Activated CD4-positive, alpha-beta T cell treated with anti-CD3 and anti-CD28 coated beads, Interleukin-2, Interleukin-4, amounts not matched to agents 100 ng/mL and 50 ng/mL, durations not matched to agents 16 hours and 8 hours (primary cell): ENCODE measurements at places on chromosomes 12 and 14.

GRCh38 chr14:102693006-102693755 lies 84.1 kb upstream of the TRAF3 start:
- DNase-seq, result no peak

DNA sequence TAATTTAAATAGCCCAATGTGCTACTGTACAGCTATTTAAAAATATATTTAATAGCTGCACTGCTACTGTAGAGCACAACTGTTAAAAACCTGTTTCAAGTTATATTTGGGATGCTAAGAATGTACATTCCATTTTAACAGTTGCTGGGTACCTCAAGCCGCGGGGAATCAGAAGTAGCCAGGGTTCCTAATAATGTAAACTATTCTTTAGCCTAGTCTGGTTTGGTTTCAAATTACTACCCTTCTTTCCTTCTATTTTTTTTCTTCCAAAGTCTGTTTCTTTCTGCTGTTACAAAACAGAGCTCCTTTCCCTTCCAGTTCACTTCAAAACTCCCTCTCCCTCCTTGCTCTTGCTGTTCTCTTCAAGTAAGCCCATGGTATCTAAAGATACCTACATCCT lies 21.3 kb downstream of the SCAF11 start:
- no peak for DNase-seq

GRCh38 chr12:76117067-76117691 lies 32.7 kb upstream of the NAP1L1 start:
- no peak for DNase-seq

GRCh38 chr14:75551021-75551420 lies 27.4 kb upstream of the FLVCR2 start:
- DNase-seq, result no peak

GRCh38 chr12:128387811-128388422 lies 120.9 kb downstream of the TMEM132C start:
- peak; percentile 25 for DNase-seq

DNA sequence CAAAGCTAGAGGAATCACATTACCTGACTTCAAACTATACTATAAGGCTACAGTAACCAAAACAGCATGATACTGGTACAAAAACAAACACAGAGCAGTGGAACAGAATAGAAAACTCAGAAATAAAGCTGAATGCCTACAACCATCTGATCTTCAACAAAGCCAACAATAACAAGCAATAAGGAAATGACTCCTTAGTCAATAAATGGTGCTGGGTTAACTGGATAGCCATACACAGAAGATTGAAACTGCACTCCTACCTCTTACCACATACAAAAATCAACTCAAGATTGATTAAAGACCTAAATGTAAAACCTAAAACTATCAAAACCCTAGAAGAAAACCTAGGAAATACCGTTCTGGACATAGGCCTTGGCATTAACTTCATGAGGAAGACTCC lies 182.6 kb upstream of the CNOT2 start:
- DNase-seq, result no peak

GRCh38 chr12:8905546-8905945 lies 8.8 kb upstream of the PHC1 start:
- DNase-seq, result no peak

- DNase-seq, result no peak
Observed at GRCh38 chr14:50795142-50795541, 35.8 kb downstream of the NIN start.

DNA sequence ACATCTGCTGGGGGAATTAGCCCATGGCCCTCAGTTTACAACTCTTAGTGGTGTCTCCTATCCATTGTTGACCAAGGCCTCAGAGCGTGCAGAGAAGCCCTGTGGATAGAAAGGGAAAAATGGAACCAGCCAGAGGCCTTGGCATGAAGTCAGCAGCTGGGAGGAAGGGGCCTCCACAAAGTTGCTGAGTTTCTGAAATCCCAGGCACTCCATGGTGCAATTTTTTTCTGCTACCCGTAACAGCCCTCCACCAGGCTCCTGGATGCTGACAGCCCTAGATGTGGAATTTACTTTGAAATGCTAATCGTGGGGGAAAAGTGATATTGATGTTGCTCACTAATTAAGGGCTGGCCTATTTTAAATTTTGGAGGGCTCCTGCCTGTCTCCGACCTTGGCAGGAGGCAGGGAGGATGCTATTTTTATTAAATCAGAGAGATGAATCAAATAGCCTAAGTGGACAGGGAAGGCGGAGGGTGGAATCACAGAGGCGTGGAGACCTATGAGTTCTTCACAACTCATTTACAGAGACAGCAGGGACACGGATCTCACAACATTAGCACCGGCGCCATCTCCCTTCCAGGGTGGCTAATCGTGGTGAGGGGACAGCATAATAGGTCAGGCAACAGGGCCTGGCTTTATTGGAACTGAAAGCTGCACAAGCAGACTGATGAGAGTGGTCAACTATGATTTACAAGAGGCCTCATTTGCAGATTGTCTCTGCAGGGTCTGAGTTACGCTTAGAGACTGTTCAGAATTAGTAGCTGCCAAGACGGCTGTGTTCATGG lies 99.8 kb upstream of the WSCD2 start:
- no peak for DNase-seq

GRCh38 chr12:113200021-113200797 lies 14.7 kb downstream of the RITA1 start:
- no peak for DNase-seq

DNA sequence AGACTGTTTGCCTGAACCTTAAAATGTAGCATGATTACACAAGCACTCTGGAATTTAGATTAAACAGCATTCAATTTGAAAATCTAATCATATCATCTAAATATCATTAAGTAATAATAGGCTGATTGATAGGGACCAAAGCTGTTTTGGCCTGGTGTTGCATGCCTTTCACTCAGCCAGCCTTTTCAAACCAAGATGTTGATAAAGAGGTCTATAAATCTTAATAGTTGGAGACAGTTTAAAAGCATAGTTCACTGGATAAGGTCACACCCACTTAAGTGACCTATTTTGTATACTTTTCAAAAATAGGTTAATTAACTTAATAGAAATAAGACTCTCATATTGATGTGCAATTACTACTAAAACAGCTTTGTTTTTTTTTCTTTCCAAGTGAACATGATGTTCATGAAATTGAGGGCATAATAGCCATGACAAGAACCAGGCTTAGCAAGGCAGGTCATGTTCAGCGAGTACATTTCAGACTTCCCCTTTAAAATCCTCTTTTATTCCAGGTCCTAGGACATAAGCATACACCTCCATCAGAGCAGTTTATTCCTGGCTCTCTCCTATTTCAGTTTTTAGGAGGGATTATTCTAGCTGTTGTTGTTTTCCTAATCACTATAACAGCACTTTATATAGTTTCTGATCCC lies 349.0 kb downstream of the RAD51B start:
- DNase-seq, result no peak

DNA sequence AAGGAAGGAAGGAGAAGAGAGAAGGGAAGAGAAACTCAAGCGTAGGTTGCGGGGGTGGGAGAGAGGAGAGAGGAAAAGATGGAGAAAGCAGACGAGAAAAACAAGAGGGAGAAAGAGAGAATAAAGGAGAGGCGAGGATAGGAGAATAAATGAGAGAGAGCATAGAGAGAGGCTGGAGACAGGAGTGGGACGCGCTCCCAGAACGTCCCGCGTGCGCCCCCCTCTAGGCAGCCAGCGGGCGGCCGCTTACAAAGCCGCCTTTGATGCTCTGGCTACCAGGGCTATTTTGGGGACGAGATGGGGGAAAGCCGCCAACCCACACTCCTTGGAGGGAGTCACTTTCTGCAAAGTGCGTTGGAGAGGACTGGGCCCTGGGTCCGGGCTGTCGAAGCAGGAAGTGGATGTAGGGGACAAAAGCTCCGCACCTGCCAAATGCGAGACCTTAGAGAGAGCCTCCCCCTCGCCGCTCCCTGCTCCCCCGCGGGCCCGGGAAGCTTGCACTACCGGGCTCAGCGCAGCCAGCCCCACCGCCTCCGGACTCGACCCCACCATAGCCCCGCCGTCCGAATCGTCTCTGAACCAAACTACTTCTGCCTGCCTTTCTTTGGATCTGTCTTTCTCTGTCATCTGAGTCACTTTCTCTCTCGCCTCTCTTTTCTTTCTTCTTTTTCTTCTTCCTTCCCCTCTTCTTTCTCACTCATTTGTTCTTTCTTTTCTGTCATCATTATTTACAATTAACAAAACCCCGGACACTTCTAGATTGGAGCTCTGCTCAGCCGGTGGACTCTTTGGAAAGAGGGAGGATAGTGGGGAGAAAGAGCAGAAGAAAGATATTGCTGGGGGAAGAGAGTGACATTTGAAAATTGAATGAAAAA lies 8.0 kb downstream of the ASCL1 start:
- no peak for DNase-seq

GRCh38 chr12:90100579-90100978 lies 391.9 kb upstream of the ATP2B1 start:
- DNase-seq, result no peak

DNA sequence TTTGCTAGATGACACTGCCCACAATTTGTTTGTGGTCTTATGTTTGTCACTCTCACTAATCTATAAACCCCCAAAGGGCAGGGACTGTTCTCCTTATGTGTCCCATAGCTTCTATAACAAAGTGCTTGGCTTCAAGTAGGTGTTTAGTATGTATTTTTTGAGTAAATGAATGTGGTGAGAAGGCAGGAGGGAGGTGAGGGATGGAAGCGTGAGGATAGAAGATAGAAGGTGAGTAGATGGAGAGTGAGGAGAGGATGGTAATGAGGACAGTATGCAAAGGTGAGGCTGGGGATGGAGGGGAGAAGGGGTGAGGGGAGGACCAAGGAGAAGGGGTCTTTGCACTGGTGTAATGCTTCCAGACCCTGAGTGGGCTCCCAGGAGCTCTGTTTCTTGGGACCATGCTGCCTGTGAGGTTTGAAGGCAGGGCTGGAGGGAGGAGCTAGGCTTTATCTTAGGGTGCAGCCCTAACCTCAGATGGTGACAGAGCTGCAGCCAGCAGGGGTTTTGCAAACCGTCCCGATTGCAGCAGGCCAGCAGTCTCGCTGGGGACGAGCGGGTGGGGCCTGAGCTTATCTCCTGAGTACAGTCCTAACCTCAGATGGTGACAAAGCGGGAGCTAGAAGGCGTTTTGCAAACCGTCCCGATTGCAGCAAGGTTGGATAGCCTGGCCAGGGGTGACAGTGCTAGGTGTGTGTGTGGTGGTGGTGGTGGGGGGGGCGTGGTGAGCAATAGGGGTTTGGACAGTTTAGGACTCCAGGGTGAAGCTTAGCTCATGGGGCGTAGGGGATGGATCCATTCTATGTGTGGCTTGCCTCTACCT lies 6.5 kb downstream of the CEBPE start:
- DNase-seq, result no peak

DNA sequence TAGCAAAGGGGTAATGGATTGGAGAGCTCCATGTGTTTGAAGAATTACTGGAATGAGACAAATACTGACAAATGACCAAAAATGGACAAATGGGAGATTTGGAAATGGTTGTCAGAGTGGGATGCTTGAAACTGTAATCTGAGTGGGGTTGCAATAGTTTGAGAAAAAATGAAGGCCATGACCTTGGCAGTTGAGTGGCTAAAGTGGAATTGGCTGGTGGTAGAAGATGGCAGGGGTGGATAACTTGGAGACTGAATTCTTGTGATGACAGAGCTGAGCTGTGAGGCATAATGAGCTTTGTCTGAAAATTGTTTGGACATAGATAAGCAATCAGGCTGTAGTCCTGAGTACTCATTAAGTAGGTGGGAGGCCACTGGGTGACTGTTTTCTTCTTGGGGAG lies 222.5 kb upstream of the PRICKLE1 start:
- no peak for DNase-seq

DNA sequence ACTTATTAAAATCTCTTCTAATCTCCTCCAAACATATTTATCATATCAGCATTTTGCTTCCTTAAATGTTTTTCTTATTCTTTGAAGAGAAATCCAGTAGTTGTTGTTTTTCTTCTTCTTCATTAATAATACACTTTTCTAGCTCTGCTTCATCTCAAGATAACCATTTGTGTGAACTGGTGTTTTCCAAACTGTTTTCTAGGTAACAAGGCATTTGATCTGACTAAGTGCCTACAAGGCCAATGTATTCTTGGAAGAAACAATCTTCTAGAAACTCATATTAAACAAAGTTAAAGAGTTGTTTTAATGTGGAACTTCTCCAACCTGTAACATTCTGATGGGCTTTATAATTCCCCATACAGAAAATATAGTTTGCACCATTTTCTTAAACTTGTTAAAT lies 30.8 kb upstream of the IFNG start:
- peak; percentile 48 for DNase-seq

DNA sequence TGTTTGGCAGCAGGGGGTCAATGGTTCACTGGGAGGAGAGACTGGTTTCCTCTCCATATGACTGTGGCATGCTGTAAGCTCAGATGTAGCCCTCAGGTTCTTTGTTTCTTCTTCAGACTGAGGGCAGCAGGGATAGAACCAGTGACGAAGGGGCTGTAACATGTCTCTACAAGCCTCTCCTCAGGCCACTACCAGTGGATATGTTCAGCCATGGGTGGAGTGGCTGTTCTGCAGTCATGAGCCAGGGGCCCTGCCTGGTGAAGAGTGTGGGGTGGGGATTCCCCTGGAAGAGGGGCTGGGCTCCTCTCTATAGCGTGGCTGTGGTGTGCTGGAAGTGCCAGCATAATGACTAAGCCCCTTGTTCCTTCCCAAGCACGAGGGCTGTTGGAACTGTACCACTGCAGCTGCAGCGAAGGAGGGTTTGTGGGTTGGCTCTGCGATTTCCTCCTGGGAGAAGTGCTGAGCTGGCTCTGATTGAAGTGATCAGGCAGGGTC lies 55.8 kb downstream of the CMAS start:
- peak; percentile 6 for DNase-seq

DNA sequence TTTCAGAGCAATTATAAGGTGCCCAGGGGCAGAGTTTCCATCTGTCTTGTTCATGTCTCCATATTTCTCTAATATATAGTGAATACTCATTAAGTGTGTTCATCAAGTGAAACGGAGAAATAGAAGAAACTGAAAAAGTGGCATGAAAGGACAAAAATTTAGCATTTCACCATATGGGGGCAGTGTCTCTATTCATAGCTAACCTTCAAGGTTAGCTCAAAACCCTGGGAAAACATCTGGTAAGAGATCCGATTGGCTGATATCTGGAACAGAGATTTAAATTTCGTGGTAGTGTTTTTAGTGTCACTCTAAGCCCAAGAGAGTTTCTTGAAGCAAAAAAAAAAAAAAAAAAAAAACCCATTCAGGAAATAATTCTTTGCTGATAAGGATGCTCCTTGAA lies 367.5 kb downstream of the DAD1 start:
- DNase-seq, result no peak

GRCh38 chr14:97218691-97219430 lies 421.7 kb downstream of the VRK1 start:
- DNase-seq, result peak; percentile 9

DNA sequence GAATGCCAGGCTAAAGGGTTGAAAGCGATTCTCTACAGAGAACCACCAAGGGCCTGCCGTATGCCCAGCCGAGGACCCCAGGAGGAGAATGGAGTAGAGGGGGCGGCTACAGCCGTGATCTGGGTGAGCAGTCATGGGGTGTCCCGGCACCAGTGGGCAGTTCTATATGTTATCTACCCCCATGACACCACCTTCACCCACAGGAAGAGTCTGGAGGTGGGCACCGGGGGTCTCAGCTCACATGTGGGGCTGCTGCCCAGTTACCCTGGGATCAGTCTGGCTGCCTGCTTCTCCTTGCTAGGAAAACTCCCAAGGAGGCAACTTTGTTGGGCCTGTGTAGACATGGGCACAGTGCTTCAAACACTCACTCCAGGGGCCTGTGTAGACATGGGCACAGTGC lies 99.4 kb downstream of the LGMN start:
- no peak for DNase-seq
